T-helper 22 cell (primary cell): ENCODE measurements at places on chromosomes 6 and 20.

- DNase-seq: no peak
Observed at GRCh38 chr6:5730585-5731263, 276.0 kb downstream of the NRN1 start.

DNA sequence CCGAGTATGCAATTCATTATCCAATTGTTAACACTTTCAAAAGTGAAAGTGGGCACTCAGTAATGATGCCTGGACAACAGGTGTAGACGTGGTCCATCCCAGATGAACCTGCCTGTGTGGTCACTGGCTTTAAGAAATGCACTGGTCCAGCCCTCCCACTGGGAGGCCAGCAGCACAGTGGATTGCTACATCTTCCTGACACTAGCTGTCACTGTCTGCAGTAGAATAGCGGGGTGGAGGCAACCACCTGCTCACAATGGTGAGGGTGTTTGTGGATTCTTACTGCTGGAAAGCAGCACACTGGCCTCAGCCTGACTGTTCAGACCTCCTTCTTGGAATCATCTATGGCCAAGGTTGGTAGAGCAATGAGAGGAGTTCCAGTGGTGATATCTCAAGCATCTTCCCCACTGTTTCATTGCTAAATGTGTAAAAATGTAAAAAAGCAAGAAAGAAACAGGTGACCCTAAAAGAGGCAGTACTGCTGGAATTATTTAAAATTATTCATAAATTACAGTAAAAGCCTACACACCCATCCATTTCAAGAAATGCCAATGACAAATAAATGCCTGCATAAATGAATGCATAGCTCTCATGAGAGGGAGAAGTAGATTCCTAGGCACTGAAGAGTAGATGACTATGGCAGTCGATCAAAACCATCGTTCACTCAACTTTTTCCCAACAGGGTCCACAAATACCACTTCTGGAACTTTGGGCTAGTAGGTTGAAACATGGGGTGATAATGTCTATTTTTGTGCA lies 228.0 kb upstream of the PLN start:
- DNase-seq: no peak

GRCh38 chr6:91812596-91813274 lies 1225.9 kb upstream of the MAP3K7 start:
- DNase-seq: no peak

- no peak for DNase-seq
Observed at GRCh38 chr6:44230034-44230675, 6.8 kb downstream of the SLC29A1 start.

DNA sequence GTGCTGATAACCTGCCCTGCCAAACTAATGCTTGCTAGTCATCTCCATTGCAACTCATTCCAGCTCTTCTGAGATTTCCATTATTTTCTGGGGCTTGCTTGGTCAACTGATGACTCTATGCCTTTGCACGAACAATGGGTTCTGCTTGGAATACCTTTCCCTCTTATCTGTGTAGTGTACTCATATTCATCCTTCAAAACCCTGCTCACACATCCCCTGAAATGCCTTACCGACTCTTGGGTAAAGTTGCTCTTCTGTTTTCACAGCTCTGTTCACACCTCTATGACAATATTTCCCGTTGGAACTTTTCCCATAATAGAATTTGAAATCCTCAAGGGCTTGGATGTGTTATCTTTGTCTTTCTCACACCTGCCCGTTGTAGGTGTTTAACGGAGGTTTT lies 331.0 kb upstream of the SOX4 start:
- no peak for DNase-seq

DNA sequence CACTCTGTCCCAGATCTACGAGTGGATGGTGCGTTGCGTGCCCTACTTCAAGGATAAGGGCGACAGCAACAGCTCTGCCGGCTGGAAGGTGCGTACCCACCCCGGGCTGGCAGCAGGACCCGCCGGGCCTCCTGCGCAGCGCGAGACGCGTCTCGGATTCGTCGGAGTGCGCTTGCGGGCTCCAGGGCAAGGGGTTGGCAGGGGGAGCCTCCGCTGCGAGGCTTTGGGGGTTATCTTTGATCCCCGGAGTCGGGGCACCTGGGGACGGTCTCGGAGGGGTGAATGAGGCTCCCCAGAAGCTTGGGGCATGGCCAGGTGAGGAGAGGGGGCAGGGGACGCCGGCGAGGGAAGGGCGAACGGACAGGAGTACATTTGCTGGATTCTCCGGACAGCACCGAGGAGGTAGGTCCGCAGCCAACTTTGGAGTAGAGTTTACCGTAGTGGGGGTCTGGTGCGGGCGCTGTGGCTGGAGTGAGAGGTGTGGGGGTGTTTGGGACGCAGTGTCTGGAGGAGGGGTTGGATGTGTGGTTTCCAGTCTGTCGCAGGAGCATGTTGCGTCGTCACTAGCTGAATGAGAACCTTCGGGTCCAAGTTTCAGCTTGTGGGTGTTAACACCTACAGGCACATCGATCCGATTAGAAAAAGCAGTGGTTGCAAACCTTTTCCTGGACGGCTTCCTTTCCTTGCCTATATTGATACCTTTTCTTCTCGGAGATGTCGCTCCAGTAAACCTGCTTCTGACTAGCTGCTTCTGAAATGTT lies 1.2 kb downstream of the FOXO3 start:
- no peak for DNase-seq

DNA sequence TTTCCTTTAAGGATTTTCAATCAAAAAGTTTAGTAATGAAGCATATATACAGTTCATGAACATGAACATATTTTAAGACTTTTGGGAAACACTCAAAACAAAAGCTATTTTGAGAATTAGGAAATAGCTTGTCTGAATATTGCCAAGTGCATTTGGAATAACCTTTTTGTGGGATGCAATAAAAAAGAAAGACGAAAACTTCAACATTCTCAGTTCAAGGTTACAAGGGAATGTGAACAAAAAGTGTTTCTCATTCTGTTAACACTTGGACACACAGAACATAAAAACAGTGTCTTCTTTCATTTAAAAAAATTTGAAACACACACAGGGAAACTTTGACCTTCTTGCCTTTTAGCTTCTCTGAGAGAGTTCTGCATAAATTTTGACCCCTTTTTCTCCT lies 72.7 kb upstream of the TCF21 start:
- DNase-seq: no peak

GRCh38 chr6:106513808-106514582 lies 115.3 kb downstream of the RTN4IP1 start:
- no peak for DNase-seq

- no peak for DNase-seq
Observed at GRCh38 chr6:113172531-113172966, 684.6 kb upstream of the MARCKS start.

GRCh38 chr6:169639653-169640278 lies 62.1 kb downstream of the WDR27 start:
- no peak for DNase-seq

- DNase-seq: no peak
Observed at GRCh38 chr6:26411751-26412150, 9.7 kb downstream of the BTN3A1 start.

- no peak for DNase-seq
Observed at GRCh38 chr6:142909686-142910085, 35.3 kb downstream of the HIVEP2 start.

DNA sequence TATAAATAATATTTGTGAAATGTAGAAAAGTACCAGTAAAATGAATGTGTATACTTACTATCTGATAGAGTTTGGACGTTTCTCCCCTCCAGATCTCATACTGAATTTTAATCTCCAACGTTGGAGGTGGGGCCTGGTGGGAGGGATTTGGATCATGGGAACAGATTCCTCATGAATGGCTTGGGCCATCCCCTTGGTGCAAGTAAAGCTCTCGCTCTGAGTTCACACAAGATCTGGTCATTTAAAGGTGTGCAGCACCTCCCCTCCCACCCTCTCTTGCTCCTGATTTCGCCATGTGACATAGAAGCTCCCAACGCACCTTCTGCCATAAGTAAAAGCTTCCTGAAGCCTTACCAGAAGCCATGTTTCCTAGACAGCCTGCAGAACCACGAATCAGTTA lies 219.0 kb downstream of the HACE1 start:
- no peak for DNase-seq

GRCh38 chr20:30601974-30602373 lies 655.5 kb upstream of the DEFB115 start:
- DNase-seq: no peak

GRCh38 chr20:56624786-56625681 lies 4.1 kb upstream of the TFAP2C start:
- no peak for DNase-seq

GRCh38 chr6:22880686-22881433 lies 311.5 kb downstream of the HDGFL1 start:
- no peak for DNase-seq

- DNase-seq: no peak
Observed at GRCh38 chr6:40477246-40478126, 109.7 kb downstream of the LRFN2 start.

DNA sequence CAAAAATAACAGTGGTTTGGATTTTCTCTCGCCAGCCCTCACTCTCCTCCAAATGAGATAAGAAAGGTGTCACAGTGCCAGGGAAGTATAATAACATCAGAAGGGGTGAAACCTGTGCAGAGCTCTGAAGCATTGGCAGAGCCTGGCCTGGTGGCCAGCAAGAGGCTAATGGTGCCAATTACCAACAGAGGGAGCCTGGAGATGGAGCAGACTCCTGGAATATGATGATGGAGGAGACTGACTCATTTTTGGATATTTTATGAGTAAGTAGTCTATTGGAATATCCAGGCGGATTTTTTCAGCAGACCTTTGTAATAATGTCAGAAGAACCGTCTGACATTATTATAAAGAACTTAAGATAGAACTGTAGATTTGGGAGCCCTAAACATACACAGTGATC lies 442.6 kb upstream of the MARCKS start:
- DNase-seq: no peak

DNA sequence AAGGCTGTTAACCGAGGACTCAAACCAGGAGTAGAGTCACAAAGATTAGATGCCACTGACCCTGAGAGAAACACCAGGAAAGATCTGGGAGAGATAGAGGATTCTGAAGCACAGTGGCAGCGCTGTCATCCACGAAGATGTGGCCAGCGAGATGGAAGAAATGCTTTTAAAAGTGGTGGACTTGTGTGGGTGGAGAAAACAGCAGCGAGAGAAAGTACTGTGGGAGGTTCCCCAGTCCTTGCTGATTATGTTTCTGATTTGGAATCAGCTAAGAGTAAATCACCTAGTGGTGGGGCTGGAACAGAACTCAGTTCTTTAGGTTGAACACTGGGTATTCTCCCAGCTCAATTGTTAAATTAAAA lies 435 bp upstream of the ZNF322 start:
- no peak for DNase-seq

DNA sequence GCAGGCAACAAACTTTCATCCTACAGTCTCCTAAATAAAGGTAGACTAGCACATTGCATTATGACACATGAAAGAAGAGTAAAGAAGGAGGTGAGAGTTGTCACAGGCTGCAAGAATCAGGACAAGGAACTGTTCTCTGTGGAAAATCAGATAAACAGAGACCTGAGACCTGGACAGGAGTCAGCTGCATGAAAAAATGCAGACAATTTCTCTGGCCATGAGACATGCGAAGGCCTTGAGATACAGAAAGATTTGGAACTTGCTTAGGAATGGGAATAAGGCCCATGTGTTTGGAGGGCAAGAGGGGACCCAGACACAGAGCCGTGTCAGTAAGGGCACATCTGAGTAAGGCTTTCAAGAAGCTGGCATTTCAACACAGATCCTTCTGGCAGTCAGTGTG lies 674.6 kb upstream of the AGPAT4 start:
- no peak for DNase-seq

- no peak for DNase-seq
Observed at GRCh38 chr6:55822815-55823214, 52.6 kb downstream of the BMP5 start.

DNA sequence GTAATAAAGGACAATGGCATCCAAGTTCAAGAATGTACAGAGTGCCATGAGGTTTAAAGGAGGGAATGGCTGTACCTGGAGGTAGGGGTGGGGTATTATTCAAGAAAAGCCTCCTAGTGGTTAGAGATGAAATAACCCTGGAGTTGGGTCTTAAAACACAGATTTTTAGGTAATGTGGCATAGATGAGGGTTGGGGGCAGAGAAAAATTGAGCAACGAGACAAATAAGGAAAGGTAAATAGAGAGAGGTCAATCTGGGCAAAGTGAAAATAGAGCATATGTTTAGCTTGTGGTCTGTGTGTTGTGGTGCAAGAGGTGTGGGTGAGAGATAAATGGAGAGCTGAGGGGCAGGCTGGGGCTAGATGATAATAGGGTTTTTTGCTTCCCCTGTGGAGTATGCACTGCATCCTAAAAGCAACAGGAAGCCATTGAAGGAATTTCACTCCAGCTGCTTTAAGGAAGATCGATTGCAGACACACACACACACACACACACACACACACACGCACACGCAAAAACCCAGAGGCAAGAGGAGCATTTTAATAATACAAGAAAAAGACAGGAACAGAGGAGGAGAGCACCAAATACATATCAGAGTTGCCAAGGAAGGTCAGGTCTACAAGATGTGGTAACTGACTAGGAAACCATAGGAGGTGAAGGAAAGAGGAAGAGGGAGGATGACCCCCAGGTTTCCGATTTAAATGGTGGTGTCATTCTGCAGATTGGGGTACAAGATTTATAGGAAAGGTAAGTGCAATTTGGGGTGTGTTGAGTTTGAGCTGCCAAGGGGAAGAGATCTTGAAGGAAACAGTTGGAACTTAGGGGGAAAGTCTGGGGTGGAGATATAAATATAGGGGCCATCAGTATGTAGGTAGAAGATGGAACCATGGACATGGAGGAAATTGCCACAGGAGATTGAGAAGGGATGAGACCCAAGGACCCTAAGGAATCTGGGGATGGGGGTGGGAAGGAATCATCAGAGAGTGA lies 31.3 kb upstream of the ADGRF1 start:
- DNase-seq: no peak

DNA sequence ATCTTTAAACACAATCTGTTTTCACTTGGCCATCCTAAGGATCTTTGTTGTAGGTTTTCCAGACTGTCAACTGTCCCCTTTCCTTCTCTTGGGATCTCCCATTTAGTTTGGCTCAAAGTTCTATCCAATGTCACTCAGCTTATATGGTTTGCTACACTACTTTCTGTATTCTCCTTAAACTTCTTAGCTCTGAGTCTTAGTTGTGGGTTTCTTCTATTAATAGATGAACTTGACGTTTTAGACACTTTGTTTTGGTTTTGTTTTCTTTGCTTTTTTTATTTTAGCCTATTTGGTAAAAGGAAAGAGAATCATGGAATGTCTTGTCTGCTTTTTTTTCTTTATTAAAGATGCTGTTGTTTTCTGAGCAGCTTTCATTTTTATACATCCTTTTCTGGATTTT lies 11.4 kb downstream of the RMND1 start:
- DNase-seq: no peak

- DNase-seq: no peak
Observed at GRCh38 chr6:82144007-82144851, 103.3 kb downstream of the IBTK start.

DNA sequence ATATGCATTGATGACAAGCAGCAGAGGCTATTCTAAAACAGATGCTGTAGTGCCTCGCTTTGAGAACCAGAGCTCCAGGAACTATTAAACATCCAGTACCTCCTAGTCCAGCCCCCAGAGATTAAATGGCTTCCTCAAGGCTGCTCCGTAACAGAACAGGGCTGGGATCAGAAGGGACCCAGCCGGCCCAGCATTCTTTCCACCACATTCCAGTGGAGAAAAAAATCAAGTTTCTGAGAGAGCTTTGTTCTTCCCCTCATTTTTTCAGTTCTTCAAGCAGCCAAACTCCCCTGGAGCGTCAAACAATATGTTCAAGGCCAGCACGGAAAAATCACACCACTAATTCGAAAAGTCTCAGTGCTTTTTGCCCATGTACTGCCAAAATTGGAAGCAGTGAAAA lies 5.8 kb upstream of the STMND1 start:
- DNase-seq: no peak

- no peak for DNase-seq
Observed at GRCh38 chr6:148249679-148250375, 92.8 kb upstream of the SASH1 start.

- DNase-seq: no peak
Observed at GRCh38 chr6:106790935-106791334, 161.6 kb downstream of the QRSL1 start.
